Upper lobe of right lung (tissue), 1 donor: ENCODE measurements at places on chromosomes 1 and 21.

GRCh38 chr1:8603220-8603616 is 214.2 kb downstream of the RERE start:
- DNase-seq = no peak

DNA sequence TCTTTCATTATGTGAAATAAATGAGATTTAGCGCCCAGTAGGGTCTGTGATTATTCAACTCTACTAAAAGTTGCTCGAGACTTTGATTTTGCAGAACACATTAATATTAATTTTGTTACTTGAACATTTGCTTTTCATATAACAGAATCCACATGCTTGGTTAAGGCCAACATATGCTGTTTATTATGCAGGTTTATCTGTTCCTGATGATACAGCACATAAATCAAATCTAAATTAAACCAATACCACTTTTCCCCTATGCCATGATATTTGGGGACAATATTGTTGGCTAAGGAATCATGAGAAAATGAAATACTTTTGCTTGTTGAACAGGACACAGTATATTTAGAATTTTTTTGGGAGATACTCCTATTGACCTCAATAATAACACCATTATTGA is 291.1 kb downstream of the USP25 start:
- no peak for DNase-seq

- DNase-seq = no peak
These were observed 142.5 kb downstream of the TIAM1 start for GRCh38 chr21:31201548-31201947.

DNA sequence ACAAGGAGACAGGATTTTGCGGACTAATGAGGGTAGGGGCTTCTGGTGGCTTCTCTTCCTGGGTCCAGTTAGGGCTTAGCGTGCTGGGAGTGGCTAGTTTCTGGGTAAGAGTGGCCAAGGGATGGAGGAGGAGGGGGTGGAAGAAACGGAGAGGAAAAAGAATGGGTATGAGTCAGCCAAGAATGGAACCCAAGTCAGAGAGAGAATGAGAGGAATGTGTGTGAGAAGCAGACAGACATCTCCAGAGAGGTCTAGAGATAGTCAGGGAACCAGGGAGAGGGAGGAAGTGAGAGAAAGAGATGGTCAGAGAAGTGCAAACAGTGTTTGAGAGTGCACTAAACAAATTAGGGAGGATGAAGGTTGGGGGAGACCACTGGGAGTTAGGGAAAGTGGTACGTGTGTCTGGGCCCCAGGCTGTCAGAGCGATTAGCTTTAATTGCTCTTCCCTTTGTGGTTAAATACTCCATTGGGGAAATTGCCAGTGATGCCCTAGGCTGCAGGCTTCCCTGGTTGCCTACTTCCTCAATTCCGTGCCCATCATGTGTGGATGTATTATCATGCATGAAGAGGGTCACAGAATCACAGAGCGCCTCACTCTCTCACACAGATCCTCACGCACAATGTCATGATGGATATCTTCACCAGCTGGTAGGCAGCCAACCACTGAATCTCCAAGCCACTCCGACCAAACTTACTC is 1.4 kb downstream of the PEA15 start:
- DNase-seq = no peak
